DMS79 treated with DMSO at 0.1 percent for 48 hours (cell line): ENCODE measurements at places on chromosomes 1 and 21.

- DNase-seq: no peak
Measured at GRCh38 chr1:180137776-180138175, 16.9 kb upstream of the QSOX1 start.

GRCh38 chr1:165875171-165875570 lies 47.8 kb downstream of the UCK2 start:
- DNase-seq: no peak

GRCh38 chr1:2967881-2968280 lies 53.4 kb upstream of the ACTRT2 start:
- DNase-seq: no peak

DNA sequence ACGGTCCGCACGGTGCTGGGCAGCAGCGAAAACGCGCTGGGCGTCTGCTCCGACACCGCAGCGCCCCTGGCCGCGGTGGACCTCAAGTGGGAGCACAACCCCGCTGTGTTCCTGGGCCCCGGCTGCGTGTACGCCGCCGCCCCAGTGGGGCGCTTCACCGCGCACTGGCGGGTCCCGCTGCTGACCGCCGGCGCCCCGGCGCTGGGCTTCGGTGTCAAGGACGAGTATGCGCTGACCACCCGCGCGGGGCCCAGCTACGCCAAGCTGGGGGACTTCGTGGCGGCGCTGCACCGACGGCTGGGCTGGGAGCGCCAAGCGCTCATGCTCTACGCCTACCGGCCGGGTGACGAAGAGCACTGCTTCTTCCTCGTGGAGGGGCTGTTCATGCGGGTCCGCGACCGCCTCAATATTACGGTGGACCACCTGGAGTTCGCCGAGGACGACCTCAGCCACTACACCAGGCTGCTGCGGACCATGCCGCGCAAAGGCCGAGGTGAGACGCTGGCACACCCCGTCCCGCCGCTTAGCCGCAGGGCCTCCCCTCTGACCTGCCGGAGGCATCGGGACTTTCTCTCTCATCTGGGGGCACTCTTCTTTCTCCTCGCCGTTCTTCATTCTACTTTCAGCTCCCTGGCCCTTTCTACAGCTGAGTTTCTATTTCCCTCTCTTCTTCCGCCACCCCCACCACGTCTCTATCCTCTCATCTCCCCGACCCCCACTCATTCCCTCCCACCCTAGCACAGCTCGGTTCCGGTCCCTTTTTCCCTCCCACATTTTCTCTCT lies 1.0 kb downstream of the NPR1 start:
- no peak for DNase-seq

DNA sequence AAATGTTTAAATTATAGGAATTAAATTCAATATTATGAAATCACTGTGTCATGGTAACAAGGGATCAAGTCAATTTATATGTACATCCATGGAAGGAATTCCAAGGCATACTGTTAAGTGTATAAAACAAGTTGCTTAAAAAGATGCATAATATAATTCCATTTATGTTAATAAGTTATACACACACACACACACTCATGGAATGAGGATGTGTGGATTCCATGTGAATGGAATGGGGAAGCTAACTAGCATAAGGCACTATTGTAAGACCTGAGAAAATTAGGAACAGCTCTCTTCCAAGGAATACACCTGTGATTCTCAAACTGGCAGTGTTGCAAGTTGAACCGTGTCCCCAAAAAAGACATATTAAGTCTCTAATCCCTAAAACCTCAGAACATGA lies 17.6 kb upstream of the TRAF3IP3 start:
- DNase-seq: no peak

GRCh38 chr1:206035027-206035426 lies 11.3 kb upstream of the CTSE start:
- DNase-seq: peak; percentile 68

DNA sequence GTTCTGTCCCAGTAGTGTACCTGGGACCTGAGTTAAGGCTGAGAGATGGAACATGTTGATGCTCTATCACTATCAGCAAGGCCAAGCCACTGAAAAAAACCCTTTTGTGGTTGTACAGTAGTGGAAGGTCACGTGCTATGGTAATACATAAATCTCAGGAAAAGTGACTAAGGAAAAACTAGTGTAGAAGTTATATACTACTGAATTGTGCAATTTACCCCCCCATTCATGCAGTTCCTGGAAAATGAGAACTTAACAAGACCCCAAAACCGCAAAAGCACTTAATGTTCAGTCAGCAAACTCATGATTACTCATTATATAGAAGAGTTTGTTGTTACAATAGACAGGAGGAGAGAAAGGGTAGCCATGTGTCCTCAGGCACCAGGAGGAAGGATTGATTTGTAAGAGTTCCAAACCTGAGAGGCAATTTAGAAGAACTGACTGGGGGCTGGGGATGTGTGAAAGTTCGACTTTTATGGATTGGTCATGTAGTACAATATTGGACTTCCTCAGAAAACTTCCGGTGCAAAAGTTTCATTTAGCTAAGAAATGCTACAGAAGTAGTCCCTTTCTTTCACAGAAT lies 91.6 kb downstream of the RGL1 start:
- no peak for DNase-seq

GRCh38 chr21:34576041-34576511 lies 38.8 kb downstream of the RCAN1 start:
- no peak for DNase-seq

DNA sequence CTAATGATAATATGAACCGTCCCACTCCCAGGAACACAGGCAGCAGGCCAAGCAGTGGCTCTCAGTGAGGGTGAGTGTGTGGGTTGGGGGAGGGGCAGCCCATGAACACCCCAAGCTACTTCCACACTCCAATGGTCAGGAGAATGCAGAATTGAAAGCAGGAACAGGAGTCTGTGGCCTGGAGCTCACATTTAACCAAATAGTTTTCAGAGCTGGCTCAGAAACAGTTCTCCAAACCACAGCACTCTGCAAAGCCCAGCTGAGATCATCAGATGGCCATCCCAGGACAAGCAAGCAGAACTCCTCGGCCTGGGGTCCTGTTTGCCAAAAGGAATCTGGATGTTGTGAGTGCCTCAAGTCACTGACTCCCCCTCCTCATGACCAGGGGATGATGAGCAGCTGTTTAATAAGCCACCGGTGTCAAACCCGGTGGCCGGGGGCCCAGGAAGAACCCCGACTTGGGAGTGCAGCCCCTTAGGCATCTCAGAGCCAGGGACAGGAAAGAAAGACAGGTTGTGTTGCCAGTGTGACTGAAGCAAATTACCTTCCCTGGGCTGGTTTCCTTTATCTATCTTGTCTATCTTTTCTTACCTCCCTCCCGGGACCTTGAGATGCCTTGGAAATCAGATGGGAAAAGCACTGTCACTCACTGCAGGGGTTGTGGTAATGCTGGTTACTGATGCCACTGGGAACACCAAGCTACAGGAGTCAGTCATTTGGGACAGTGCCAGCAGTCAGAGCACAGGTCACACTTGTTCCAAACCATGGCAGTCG lies 20.4 kb downstream of the DEGS1 start:
- DNase-seq: peak; percentile 63

DNA sequence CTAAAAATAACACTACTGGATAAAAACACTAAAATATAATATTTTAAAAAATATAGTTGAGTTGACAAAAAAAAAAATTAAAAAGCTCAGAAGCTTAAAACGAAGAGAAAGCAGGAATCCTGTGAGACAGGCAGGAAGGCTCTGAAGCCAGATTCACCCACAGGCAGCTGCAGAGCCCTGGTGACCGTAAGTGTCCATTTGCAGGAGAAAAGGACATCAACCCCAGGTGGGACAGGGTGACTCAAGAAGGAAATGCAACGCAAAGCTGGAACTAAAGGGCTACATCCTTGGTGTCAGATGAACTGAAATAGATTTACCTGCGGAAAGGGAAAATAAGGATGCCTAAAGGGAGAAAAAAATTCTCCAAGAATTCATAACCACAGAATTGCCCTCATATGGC lies 46.8 kb downstream of the USP24 start:
- DNase-seq: no peak

- peak; percentile 97 for DNase-seq
Measured at GRCh38 chr21:43812139-43812821, 22.9 kb downstream of the RRP1 start.

- DNase-seq: no peak
Measured at GRCh38 chr1:116325922-116326321, 47.1 kb upstream of the ATP1A1 start.

GRCh38 chr1:88609051-88609450 lies 75.0 kb upstream of the PKN2 start:
- peak; percentile 23 for DNase-seq

DNA sequence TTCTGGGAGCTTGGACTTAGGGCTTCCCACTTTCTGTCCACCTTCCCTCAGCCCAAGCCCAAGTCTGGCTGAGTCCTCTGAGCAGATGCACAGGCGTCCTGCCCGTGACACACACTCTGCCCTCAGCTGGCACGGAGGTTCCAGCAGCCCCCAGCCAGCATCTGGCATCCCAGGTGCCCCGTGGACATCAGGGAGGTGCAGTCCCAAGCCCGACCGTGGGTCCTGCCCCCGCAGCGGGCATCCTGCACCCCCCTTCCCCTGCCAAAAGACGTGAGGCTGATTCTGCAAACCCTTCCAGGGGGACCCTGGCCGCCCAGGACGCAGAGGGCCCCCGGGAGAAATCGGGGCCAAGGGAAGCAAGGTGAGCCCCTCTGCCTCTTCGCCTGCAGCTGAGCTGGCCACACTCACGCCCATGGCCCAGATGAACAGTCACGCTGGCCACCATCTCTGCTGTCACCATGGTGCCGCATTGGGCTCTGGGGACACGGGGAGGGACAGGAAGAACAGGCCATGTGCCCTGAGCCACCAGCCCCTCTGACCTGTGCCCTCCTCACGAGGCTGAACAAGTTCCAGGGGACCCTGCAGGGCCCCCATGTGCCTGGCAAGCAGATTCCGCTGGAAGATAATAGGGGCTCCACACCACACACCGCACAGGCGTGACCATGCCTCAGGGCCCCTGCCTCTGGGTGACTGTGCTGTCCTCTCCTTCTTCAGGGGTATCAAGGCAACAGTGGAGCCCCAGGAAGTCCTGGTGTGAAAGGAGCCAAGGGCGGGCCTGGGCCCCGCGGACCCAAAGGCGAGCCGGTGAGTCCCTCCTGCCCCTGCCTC lies 20.6 kb downstream of the COL6A2 start:
- no peak for DNase-seq

DNA sequence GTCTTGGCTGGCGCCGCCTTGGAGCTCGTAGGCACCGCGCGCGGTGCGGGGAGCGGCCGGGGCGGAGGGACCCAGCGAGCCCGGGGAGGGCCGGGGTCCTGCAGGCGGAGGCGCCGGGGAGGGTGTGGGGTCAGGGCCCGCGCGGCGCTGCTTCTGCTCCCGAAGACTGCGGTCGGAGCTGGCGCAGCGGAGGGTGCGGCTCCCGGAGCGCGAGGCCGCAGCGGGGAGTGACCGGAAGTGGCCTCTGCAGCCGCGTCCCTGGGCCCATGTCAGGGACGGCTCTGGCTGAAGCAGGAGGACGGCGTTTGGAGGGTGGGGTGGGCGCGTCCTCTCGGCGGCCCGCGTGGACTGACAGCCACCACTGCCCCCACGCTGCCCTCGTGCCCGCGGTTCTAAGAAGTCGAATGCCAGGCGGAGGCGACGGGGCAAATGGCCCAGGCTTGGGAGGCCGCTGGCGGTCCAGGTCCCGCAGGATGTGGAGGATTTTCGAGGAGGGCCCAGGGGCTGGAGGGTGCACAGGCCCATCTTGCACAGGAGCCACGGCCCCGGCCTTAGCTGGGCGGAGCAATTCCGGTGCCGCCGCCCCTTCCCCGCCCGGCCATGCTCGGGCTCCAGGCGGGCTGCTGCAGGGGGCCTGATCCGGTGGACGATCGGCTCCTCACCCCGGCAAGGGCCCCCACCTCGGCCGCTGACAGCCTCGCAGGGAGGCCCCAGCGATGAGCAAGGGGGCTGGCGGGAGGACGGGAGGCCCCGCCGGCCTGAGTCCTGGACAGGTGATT lies 7.7 kb upstream of the ZNF669 start:
- peak; percentile 35 for DNase-seq

DNA sequence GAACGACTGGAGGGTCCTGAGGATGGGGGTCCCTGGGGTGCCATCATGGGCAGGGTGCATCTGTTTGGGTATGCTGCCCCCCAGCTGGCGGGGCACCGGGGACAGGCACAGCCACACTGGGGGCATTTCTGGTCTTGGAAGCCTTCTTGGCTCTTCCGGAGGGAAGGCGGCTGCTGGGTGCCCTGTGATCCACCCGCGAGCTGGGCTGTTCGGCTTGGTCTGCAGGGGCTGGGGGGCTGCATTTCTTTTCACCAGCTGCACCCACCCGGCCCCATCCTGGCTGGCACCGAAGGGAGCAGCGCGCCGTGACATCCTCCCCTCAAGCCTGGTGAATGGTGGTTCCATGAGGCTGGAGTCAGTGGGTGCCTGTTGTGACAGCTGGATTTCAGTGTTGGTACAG lies 12.2 kb downstream of the FAAP20 start:
- no peak for DNase-seq

- DNase-seq: no peak
Measured at GRCh38 chr1:229379846-229380245, 37.0 kb upstream of the CCSAP start.

DNA sequence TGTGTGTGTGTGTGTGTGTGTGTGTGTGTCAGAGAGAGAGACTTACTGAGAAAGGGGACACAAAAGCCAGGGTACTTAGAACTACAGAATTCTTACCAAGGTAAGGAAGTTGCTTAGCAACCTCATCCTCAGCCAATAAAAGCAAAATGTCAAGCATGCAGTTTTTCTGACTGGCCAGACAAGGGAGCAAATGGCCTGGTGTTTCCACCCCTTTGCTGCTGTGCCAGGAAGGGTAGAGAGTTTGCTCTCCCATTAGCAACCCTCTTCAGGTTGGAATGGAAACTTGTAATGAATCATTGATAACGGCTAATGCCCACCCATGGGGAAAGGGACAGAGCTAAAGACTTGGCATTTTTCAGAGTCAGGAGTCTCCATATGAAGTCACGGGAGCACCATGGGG lies 10.6 kb downstream of the RXRG start:
- DNase-seq: peak; percentile 78

GRCh38 chr1:20322081-20322824 lies 31.6 kb downstream of the VWA5B1 start:
- no peak for DNase-seq

GRCh38 chr1:85058311-85058710 lies 10.0 kb upstream of the MCOLN3 start:
- no peak for DNase-seq

DNA sequence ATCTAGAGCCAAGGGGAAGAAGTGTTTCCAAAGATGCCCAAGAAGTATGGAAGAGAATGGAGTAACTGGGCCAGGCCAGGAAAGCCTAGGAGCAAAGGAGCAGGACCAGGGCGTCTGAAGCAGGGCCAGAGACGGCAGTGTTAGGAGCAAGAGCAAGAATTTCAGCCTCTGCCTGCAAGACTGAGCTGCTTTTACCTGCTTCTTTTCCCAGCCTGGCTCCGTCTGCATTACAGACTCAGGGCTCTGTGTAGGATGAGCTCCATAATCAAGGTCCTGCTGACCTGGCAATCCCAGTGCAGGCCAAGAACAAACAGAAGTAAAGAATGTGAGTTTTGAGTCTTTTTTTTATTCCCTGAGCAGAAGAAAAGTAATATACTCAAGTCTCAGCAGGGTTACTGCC lies 10.1 kb downstream of the FMO1 start:
- no peak for DNase-seq

GRCh38 chr1:117015724-117016123 lies 14.2 kb downstream of the CD101 start:
- peak; percentile 27 for DNase-seq

GRCh38 chr1:184596950-184597645 lies 157.6 kb downstream of the EDEM3 start:
- no peak for DNase-seq

- no peak for DNase-seq
Measured at GRCh38 chr1:53339736-53340635, 12.1 kb upstream of the LRP8 start.
